Upper lobe of right lung (tissue), 1 donor: ENCODE measurements at places on chromosomes 2 and 18. TPM values are rescaled to one million over a fixed set of nuclear protein-coding genes. Genes with fewer than 3 reads are reported as not detected.

DNA sequence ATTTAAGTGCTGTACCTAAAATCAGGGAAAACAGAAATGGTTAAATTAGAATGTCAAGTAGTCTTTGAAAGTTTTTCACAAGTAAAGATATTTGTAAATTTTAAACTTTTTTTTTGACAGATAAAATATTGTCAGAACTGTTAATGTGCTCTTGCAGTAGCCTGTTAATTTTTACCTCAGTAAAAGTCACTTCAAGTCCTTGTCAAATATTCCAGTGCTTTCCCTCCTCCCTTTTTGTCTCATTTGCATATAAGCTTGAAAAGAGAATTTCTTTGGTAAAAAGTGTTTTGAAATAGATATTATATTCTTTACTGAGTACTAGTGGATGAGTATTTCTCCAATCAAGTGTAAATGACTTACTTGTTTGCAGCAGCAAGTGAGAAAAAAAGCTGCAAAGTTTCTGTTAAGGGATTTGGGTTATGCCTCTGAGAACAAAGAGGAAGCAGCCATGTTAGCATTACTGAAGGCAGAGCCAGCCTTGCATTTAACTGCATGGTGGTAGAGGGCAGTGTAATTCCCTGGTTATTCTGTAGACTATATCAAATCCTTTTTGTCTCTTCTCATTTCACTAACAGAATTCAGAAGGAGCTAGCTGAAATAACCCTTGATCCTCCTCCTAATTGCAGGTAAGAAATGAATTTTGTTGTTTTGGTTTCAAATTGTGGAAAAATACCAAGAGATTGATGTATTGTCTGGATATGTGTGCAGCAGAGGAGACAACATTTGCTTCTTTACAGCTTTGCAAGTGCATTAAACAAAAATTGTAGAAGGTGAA is 3.2 kb downstream of the UBE2E3 start:
- no peak for DNase-seq

- DNase-seq = no peak
Measured at GRCh38 chr2:12688091-12688490, 28.6 kb upstream of the TRIB2 start.

- DNase-seq = no peak
Measured at GRCh38 chr2:69164061-69164778, 151.2 kb downstream of the ANTXR1 start.

GRCh38 chr18:13797157-13797611 is 26.8 kb upstream of the MC5R start:
- no peak for DNase-seq

- no peak for DNase-seq
Measured at GRCh38 chr18:46829947-46830346, 73.1 kb upstream of the ST8SIA5 start.

- DNase-seq = no peak
Measured at GRCh38 chr18:68298330-68298729, 416.6 kb downstream of the TMX3 start.

GRCh38 chr2:26735097-26735496 is 29.0 kb upstream of the SLC35F6 start:
- no peak for DNase-seq

The LRATD1 gene
- 8.9 TPM for total RNA-seq

DNA sequence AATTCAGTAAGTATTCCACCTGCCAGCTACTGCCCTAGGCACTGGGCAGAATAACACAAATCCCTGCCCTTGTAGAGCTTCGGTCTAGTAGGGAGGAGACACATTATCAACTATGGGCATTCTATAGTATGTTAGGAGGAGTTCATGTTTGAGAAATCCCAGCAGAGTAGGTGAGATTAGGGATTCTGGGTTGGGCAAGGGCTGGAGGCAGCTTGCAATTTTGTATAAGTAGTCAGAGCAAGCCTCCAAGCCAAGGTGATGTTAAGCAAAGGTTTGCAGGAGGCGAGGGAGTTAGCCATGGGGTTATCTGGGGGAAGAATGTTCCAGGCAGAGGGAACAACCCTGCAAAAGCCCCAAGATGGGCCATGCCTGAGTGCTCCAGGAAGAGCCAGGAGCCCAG is 187.9 kb upstream of the HS6ST1 start:
- DNase-seq = no peak

GRCh38 chr2:236557306-236558030 is 12.2 kb upstream of the ACKR3 start:
- no peak for DNase-seq

- peak; percentile 61 for DNase-seq
Measured at GRCh38 chr2:208359632-208359986, 47.0 kb upstream of the PTH2R start.

- DNase-seq = no peak
Measured at GRCh38 chr2:11968521-11968920, 222.1 kb downstream of the LPIN1 start.

GRCh38 chr18:36297417-36298125 is at the start of gene FHOD3:
Gene FHOD3 (plus strand): TSS chr18:36297713. CDS start chr18:36297836, 123 bp downstream.
- DNase-seq = peak; percentile 76

GRCh38 chr2:16252251-16252650 is 311.9 kb downstream of the MYCN start:
- peak; percentile 69 for DNase-seq

- DNase-seq = no peak
Measured at GRCh38 chr2:56770490-56770889, 586.7 kb downstream of the CCDC85A start.

DNA sequence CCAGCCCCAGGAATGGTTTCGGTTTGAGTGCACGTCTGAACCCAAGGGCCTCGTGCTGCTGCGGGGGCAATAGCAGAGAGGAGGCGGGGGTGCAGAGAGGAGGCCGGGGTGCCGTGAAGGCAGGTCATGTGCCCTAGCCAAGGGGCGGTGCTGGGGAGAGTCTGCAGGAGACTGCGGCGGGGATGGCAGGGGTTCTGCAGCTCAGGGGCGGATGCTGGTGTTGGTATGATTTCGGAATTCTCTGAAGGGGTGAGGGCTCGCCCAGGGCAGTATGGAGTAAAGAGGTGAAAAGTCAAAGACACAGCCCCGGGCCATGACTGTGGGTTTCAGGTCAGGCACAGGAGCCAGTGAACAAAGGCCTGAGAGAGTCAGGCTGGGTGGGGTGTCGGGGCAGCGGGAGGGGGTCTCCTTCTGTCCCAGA is 186.5 kb upstream of the HDAC4 start:
- DNase-seq = no peak

DNA sequence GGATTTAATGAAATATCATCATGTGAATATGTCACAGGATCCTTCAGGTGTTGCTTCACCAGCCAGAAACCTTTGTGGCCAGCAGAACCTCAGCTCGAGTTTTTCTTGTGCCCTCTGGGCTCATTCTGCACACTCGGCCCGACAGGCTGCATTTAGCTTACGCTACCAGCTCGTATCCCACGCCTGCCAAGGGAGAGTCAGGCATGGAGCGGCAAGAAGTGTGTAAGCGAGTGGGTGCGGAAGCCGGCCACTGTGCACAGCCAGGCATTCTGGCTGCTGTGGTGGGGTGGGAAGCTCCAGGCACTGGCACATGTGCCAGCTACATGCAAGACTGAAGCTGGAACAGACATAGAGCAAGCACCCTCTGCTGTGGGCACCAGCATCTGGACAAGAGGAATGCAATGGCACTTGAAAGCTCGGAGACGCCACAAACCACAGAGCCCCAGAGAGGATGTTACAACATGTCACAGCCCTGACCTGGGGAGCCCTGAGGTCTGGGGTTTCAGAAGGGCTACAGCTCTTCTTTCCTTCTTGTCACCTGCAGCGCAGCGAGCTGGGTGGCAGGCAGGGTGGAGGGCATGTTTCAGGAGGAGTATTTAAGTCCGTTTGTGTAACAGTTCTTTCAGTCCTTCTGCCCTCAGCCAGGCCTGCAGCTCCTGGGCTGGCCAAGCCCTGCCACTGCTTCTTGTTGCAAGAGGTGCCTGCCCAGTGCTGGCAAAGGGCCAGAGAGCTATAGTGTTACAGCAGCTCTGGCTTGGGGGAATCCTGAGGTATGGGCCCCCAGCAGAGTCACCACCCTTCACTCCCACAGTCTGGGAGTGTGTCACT is 257.3 kb upstream of the HNMT start:
- peak; percentile 61 for DNase-seq

GRCh38 chr2:157223624-157224205 is 33.8 kb upstream of the GALNT5 start:
- no peak for DNase-seq

DNA sequence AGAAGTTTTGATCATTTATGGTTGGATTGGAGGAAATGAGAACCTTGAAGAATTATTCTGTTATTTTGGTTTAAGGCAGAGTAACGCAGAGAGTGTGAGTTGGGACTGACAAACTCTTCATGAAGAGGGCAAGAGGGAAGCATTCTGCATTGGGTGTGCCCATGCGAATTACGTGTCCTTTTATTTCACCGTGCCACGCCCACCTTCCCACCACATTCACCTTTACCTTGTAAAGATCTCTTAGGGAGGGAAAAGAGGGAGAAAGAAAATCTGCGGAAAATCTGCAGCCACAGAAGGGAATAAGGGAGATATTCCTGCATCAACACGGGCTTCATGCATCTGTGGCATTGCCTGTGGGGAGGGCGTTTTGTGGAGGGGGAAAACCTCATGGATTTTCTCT is 31.8 kb downstream of the SLC9A4 start:
- no peak for DNase-seq

The LDLRAD4 gene
- 18.4 TPM for total RNA-seq
